ENCODE measurements at places on chromosomes 11 and 22.

- DNase-seq = no peak
Observed at GRCh38 chr11:60719391-60719790, 5.1 kb upstream of the MS4A18 start.

DNA sequence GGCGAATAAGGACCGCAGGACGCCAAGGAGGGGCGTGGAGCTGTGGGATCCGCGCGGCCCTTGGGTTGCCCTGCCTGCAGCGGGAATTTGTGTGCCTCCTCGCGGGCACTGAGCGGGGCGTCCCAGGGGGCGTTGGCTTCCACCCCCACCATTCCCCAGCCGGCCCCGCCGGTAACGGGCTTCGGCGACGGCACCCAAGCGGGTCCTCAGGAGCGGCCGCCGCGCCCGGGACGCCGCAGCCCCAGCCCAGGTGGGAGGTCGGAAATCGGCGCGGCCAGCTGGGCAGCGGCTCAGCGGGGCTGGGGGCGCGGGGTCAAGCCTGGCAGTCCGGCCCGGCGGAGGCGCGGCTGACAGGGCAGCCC, 320 bp downstream of the CLTCL1 start:
- DNase-seq = peak; percentile 19

GRCh38 chr11:19345848-19346681, 105.3 kb upstream of the E2F8 start:
- DNase-seq = no peak

- DNase-seq = no peak
Observed at GRCh38 chr22:47572443-47572842, 810.0 kb downstream of the TBC1D22A start.

DNA sequence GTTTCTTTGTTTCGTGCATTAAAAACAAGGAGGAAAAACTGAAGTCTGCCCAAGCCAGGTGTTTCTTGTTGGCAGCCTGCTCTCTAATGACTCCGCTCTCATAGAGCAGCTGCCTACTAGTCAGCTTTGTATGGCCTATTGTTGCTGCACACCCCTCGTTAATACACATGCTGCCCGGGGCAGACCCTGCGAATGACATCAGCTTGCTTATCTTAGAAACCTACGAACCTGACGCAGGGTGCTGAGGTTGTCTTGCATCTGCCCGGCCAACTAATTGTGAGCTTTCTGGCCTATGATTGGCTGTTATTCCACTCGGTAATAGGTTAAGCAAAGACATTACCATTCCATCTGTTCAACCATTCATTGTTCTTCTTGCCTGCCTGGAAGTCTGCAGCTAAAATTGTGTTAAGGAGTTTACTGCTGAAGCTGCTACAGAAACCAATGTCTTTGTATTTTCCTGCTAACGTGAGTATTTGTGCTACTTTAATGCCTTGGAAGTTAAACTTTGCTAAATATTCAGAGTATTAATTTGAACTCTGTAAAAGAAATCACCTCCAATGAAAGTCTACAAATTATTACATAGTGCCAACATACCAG, 37.5 kb downstream of the ZC3H12C start:
- no peak for DNase-seq

GRCh38 chr11:11262171-11262920, 90.7 kb downstream of the CSNK2A3 start:
- DNase-seq = no peak

- no peak for DNase-seq
Observed at GRCh38 chr11:125070699-125071254, 7.7 kb downstream of the SLC37A2 start.

Measured in T-helper 22 cell (primary cell).